ENCODE measurements at places on chromosomes 7 and 10.

DNA sequence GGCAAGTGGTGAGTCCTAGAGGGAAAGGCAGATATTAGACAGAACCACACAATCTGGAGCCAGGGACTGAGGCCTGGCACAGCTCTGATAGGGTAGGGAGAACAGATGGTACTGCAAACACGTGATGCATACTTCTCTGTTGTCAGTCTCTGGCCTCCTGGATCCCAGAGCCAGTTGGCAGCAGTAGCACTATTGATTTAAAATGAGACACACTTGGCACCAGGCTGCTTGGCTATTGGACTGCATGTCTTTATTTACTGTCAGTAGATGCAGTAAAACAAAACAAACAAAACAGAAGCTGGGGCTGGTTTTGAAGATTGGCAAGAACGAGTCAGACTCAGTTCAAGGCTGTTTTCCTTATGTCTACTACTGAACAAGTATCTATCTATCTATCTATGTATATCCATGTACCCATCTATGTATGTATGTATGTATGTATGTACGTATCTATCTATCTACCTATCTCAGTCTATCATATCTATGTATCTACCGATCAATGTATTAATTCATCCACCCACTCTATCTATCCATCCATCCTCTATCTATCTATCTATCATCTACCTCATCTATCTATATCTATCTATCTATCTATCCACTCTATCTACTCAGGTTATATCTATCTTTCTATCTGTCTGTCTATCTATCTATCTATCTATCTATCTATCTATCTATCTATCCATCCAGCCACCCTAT lies 23.4 kb upstream of the MGAM2 start:
- DNase-seq = peak; percentile 53

DNA sequence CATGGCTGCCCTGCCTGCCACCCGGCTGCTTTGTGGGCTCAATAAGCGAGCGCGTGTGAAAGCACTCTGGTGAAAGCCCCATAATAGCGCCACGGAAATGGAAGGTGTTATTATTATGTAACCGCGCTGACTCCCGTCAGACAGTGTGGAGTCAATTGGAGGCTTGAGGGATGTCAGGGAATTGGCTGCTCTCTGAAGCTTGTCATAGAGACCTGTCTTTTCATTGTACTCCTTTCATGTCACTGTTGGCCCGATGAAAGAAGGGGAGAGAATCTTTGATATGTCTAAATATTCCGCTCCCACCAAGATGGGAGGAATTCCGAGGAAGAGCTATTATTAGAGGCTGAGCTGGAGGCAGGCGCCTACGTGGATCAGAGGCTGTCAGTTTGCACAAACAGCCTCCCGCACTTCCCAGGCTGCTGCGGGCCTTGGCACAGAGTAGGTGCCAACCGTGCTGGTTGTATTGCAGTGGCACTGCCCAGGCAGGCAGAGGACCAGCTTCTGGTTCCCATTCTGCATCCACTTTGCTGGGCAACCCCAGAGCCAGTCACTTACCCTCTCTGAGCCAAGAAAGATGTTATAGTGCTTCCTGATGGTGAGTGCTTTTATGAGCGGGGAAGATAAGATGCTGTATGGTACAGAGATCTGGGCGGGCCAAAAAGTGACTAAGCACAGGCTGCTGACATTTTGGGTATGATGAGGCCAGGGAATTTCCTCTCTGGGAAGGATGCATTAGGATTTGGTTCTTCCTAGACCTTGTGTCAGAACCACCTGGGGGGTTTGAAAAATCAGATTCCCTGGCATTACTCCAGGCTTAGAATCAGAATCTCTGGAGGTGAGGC lies 151.4 kb downstream of the RPS24 start:
- no peak for DNase-seq

- DNase-seq = peak; percentile 18
Measured at GRCh38 chr7:139645572-139646523, 122.4 kb downstream of the CLEC2L start.

DNA sequence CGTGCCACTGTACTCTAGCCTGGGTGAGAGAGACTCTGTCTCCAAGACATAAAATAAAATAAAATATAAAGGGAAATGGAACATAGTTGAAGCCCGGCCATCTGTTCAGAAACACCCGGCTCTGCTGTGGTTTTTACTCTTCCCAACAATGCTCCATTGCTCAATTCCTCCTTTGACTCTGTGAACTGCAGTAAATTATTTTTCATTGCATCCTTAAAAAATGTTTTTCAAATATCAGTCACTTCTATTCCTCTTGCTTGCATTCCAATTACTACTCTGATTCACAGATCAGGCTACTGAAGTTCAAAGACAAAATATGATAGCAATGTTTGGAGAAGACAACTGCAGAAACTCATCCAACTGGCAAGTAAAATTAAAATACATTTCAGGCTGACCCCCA lies 983.0 kb downstream of the SORCS1 start:
- DNase-seq = no peak

DNA sequence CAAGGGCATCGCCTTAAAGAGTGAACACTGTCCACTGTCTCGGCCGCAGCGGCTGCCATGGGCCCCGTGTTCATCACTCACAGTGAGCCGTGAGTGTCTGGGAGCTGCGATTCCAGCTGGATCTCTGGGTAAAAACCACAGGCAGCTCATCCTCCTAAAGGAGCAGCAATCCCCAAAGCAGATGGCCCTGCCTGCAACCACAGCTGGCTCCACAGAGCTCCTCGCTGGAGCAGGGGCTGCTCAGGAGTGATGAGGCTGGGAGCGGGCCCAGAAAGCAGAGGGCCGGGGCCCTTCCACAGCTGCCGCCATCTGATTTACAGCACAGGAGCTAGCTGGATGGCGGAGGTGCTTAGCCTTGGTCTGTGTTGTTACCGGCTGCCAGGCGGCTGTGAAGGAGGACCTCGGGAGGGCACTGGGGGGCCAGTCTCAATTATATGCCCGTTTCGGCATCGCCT lies 6.6 kb upstream of the TMEM184A start:
- DNase-seq = peak; percentile 92

GRCh38 chr7:45589061-45589460 lies 14.9 kb downstream of the ADCY1 start:
- no peak for DNase-seq

Data from DMS 273 treated with DMSO at 0.1 percent for 48 hours (cell line).